Activated CD4-positive, alpha-beta T cell treated with anti-CD3 and anti-CD28 coated beads, Interleukin-2, amount 10 ng/mL, durations not matched to agents 24 days and 14 days (primary cell): ENCODE measurements at places on chromosomes 4 and X. TPM values are rescaled to one million over a fixed set of nuclear protein-coding genes. Genes with fewer than 3 reads are reported as not detected.

DNA sequence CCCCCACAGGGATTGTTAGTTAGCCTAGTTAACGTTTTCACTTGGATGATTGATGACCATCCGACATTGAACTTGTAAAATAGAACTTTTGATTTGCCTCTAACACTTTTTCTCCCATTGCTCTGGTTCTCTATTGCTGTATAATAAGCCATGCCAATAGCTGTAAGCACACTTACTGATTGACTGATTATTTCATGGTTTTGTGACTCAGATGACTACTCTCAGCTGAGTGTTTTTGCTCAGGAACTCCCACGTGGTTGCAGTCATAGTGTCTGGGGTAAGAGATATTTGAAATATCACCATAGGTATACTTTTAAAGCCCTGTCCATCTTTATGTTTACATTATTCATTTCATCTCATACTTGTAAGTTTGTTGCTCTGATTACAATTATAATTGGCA is 1285.5 kb downstream of the STIM2 start:
- H3K4me3 ChIP-seq = no peak overlapping the region
- H3K27me3 ChIP-seq = no peaks in the 10 kb centered on the region
- H3K27ac ChIP-seq = no peak overlapping the region
- no peaks in the 10 kb centered on the region for H3K4me1 ChIP-seq
- DNase-seq = no peak

GRCh38 chrX:34770511-34770910 is 113.4 kb upstream of the TMEM47 start:
- DNase-seq = no peak
- H3K27ac ChIP-seq = no peak overlapping the region
- no peaks in the 10 kb centered on the region for H3K4me1 ChIP-seq
- H3K4me3 ChIP-seq = no peak overlapping the region
- no peaks in the 10 kb centered on the region for H3K27me3 ChIP-seq

DNA sequence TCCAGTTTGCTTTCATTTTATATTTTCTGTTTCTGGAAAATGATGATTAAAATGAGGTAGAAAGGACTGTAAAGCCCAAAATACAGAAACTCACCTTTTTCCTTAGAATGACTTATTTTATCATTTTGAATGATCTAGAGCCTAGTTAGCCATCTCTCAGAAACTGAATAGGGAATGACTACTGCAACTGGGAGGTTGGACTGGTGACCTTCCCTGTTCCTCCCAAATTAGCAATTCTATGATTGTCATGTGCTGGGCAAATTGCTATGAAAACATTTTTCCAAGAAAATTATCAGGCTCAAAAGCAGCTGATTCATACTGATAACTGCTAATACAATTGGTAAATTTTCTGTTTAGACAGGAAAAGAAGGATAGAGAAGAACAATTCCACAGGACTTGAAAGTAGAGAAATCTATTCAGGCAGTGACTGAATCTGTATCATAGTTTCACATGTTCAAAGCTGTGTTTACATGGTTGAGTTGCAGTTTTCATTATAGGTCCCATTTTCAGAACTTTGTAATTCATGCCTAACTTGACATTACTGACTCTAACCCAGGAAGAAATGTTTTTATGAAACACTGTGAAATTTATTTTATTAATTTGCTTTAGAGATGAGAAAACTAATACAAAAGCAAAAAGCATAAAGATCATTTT is 43.4 kb upstream of the SEC24B start:
- no peaks in the 10 kb centered on the region for H3K4me1 ChIP-seq
- no peak overlapping the region for H3K4me3 ChIP-seq
- peaks cover 11% of the 10 kb centered on the region for H3K27me3 ChIP-seq
- H3K36me3 ChIP-seq = no peaks in the 10 kb centered on the region
- DNase-seq = no peak

DNA sequence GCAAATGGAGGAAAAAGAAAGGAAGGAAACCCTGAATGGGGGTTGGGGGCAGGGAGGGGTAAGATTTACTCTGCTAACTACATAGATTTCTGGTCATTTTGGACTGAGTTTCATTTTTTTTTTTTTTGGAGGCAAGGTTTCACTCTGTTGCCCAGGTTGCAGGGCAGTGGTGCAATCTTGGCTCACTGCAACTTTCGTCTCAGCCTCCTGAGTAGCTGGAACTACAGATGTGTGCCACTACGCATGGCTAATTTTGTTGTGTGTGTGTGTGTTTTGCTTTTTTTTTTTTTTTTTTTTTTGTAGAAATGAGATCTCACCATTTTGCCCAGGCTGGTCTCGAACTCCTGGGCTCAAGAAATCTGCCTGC is 223.5 kb downstream of the APBB2 start:
- H3K27ac ChIP-seq = no peak overlapping the region
- no peaks in the 10 kb centered on the region for H3K4me1 ChIP-seq
- no peak overlapping the region for H3K4me3 ChIP-seq
- DNase-seq = no peak
- H3K36me3 ChIP-seq = no peaks in the 10 kb centered on the region

Gene PCDH18
- not detected in 2 replicates for total RNA-seq

GRCh38 chr4:70133473-70133872 is 20.6 kb upstream of the PRR27 start:
- no peak for DNase-seq
- no peak overlapping the region for H3K27ac ChIP-seq
- H3K36me3 ChIP-seq = no peaks in the 10 kb centered on the region
- H3K4me1 ChIP-seq = no peaks in the 10 kb centered on the region
- H3K27me3 ChIP-seq = no peaks in the 10 kb centered on the region

DNA sequence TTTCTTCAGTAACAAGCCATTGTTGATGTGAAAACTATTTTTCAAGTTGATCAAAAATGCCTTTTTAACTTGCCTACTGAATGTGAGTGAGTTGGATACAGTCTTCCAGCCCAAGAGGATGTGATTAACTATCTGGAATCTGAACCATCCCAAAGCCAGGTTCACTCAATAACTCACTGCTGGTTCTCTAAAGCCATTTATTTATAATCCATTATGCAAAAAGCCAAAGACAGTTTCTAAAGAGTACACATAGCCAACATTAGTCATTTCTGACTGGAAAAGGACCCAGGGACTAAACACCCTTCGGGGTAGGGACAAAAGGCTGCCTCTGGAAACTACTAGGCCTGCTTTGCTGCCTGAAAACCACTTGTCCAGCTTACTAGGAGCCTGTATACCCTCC is 109.6 kb downstream of the SHROOM4 start:
- no peaks in the 10 kb centered on the region for H3K27me3 ChIP-seq
- no peak for DNase-seq
- no peak overlapping the region for H3K27ac ChIP-seq

Gene MAGEA8
- not detected in 2 replicates for total RNA-seq

Gene UCHL1
- 0.26 and 0.35 TPM in 2 replicates for total RNA-seq

GRCh38 chrX:50815120-50815519 is 1.1 kb upstream of the SHROOM4 start:
- no peaks in the 10 kb centered on the region for H3K36me3 ChIP-seq
- DNase-seq = no peak
- no peak overlapping the region for H3K4me3 ChIP-seq
- no peak overlapping the region for H3K27ac ChIP-seq
- H3K27me3 ChIP-seq = peaks cover 26% of the 10 kb centered on the region

Gene MAGEA1
- total RNA-seq = not detected in 2 replicates

DNA sequence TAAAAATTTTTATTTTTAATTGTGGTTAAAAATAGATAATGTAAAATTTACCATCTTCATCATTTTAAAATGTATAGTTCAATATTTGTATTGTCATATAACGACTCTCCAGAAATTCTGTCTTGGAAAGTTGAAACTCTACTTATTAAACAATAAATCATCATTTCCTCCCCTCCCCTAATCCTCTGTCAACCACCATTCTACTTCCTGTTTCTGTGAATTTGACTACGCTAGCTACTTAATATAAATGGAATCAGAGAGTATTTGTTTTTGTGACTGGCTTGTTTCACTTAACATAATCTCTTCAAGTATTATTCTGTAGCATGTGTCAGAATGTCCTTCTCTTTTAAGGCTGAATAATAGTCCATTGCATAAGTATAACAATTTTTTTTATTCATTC is 729.0 kb upstream of the AADAT start:
- H3K4me3 ChIP-seq = no peak overlapping the region
- no peaks in the 10 kb centered on the region for H3K27me3 ChIP-seq
- no peaks in the 10 kb centered on the region for H3K36me3 ChIP-seq

DNA sequence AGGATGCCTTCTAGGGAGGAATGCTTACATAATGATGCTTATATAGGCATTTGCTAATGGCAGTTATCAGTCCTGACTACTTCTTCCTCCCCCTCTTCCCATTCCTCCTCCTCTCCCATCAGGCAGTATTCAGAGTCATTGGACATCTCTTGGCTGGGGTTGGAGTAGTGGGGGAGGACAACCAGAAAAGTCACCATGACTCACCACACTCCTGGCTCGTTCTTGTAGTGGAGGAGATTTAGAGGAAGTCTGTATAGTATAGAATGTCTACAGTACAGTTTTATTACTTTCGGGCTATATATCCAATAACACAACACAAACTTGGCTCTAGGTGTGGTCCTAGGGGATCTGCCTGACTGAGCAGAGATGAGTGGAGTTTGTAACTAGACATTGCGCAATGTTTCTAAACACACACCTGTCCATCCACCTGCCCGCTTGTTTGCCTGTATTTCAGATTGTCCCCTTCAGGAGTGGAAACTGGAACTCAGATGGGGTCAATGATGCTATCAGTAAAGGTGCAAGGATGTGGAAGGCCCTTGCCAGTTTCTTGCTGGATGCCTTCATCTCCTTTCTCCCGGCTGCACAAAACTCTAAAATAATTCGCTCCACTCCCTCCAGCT is 27.9 kb upstream of the KIAA1210 start:
- H3K4me3 ChIP-seq = no peak overlapping the region
- H3K27ac ChIP-seq = no peak overlapping the region
- H3K36me3 ChIP-seq = no peaks in the 10 kb centered on the region
- no peak for DNase-seq
- no peaks in the 10 kb centered on the region for H3K4me1 ChIP-seq
- H3K27me3 ChIP-seq = peaks cover 6% of the 10 kb centered on the region

GRCh38 chrX:46953597-46953996 is 41.4 kb downstream of the JADE3 start:
- no peak overlapping the region for H3K4me3 ChIP-seq
- peaks cover 2% of the 10 kb centered on the region for H3K4me1 ChIP-seq
- H3K27ac ChIP-seq = no peak overlapping the region
- H3K36me3 ChIP-seq = no peaks in the 10 kb centered on the region

GRCh38 chr4:108543359-108543968 is 76.9 kb upstream of the RPL34 start:
- no peak overlapping the region for H3K4me3 ChIP-seq
- no peaks in the 10 kb centered on the region for H3K27me3 ChIP-seq
- H3K4me1 ChIP-seq = peaks cover 10% of the 10 kb centered on the region

Gene SLC25A31
- total RNA-seq = not detected in 2 replicates

Gene GYG2
- not detected in 2 replicates for total RNA-seq

Gene NR3C2
- 0.14 and 0.28 TPM in 2 replicates for total RNA-seq

Gene RASSF6
- total RNA-seq = not detected in 2 replicates
